ENCODE measurements at places on chromosomes 6 and 20.

DNA sequence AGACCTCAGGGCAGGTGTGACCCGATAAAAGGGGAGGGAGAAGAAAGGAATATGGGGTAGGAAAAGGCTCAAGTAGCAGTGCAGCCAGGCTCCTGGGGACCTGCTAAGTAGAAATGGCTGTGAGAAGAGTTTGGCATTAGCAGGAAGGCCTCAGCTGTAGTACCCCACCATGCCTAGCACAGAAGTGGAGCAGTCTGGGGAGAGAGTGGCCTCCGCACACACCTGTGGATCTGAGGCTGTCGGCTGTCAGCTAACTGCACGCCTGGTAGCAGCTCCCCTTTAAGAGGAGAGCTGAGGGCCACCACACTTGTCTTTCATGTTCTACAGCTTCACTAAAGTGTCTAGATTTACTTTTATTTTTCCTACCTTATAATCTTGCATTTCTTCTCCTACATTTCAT is 24.6 kb downstream of the PDE7B start:
- DNase-seq, result no peak

- no peak for DNase-seq
Observed at GRCh38 chr20:16599257-16599656, 26.0 kb upstream of the KIF16B start.

- no peak for DNase-seq
Observed at GRCh38 chr6:105886814-105887544, 199.2 kb upstream of the PRDM1 start.

DNA sequence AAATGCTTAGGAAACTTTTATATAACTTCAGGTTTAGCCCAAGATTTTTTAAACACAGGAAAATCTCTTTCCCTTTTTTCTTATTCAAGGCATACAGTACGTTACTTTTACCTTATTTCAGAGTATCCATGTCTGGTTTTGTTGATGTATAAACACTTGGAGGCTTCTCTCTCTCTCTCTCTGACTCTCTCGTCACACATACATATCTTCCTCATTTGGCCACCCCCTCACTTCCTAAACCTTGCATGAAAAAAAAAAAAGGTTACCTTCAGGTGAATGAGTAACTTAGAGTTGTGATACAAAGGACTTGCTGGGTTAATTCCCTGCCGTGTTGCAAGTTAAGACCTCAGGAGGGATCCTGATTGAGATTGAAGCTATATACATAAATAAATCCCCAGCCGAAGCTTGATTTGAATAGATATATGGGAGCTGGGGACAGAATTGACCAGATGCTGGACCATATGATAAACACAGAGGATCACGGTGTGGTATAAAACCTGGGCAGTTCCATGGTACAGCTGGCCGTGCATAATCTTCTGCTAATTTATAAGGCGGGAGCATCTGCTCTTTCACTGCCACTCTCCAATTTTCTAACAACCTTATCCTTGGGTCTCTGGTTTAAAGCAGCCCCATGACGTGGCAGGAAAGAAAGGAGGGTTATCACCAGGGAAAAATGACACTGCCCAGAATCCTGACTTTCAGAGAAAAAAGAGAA is 55.1 kb upstream of the IL20RA start:
- DNase-seq, result no peak
